Osteocyte (in vitro differentiated cells): ENCODE measurements at places on chromosomes 3 and 15.

DNA sequence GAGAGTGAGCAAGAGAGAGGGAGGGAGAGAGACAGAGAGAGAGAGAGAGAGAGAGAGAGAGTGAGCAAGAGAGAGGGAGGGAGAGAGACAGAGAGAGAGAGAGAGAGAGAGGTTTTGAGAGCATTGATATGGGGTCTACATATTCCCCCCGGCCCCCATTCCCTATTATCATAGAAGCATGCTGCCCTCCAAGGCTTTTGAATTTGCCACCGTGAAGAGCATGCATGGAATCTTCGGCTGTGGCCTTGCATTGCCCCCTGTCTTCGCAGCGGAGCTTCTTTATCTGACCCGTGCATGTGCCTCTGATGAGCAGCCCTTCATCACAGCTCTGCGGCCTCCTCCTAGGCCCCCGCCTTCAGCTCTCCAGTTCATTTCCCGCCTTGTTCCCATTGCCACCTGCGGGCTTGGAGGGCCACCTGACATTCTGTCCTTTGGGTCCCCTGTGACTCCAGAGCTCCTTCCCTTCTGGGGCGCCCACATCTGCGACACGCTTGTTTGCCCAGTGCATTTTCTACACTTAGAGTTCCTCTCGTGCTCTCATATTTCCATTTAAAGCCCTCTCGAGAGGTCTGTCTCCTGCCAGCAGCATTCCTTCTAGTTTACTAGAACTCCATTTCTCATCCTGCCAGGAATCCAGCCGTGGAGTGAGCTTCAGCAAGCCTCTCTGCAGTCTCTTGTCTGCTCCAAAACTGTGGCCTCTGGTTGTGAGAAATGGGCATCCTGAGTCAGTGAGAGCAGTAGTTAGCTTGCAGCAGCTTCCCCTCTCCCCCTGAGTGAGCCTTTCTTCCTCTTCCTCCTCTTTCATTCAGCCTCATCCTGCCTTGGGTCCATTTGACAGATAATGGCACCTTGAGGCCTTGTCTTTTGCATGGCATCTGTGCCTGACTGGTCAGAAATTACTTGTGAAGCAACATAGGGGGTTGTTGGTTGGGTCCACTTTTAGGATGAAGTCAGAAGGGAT is 25.3 kb downstream of the LPP start:
- peaks cover 14% of the 10 kb centered on the region for H3K36me3 ChIP-seq
- H3K27me3 ChIP-seq: no peaks in the 10 kb centered on the region
- H3K4me3 ChIP-seq: no peak overlapping the region
- peak overlapping the region; percentile 71 for H3K27ac ChIP-seq
- H3K4me1 ChIP-seq: peaks cover 42% of the 10 kb centered on the region
- DNase-seq: no peak

DNA sequence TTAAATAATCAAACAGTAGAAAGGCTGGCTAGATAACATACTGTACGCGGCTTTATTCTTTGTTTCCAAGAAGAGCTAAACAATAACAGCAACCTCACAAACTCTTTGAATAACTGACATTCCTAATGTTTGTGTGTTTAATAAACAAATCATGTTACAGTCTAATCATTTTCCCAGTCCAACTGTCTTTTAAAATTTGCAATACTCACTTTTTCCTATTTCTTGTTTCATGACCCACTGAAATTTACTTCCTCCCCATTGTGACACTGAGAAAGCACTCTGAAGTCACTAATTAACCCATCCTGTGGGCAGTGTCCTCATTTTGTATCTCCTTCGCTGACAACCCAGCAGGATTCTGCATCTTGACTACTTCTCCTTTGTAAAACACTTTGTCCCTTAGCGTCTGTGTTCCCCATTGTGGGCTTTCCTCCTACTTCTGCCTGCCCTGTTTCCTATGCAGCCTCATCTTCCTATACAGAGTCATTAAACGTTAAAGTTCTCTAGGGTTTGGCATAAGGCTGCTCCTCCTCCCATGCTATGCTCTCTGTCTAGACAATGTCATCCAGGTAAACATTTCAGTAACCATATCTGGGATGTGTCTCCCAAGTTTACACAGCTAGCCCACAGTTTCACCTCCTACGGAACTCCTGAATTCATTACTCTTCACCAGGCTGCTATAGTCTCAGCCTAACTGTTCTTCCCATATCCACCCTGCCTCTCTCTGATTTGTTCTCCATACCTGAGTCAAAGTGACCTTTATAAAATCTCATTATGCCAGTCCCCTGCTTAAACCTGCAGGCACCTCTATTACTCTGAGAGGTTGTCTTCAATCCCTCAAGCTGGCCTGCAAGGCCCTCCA is 148.9 kb downstream of the GREM1 start:
- H3K36me3 ChIP-seq: no peaks in the 10 kb centered on the region
- DNase-seq: no peak
- no peaks in the 10 kb centered on the region for H3K27me3 ChIP-seq
- H3K27ac ChIP-seq: peak overlapping the region; percentile 65

- H3K4me3 ChIP-seq: no peak overlapping the region
- H3K36me3 ChIP-seq: no peaks in the 10 kb centered on the region
- H3K27ac ChIP-seq: no peak overlapping the region
- DNase-seq: no peak
- no peaks in the 10 kb centered on the region for H3K27me3 ChIP-seq
Measured at GRCh38 chr15:83854321-83854720, 200.4 kb downstream of the ADAMTSL3 start.

- H3K4me3 ChIP-seq: no peak overlapping the region
- peaks cover 9% of the 10 kb centered on the region for H3K4me1 ChIP-seq
- no peaks in the 10 kb centered on the region for H3K36me3 ChIP-seq
- H3K27me3 ChIP-seq: no peaks in the 10 kb centered on the region
- H3K27ac ChIP-seq: peak overlapping the region; percentile 31
Measured at GRCh38 chr3:48119505-48120193, 68.6 kb downstream of the CDC25A start.

- H3K27ac ChIP-seq: no peak overlapping the region
- no peaks in the 10 kb centered on the region for H3K27me3 ChIP-seq
- no peak overlapping the region for H3K4me3 ChIP-seq
- DNase-seq: no peak
Measured at GRCh38 chr3:65479990-65480389, 558.7 kb downstream of the MAGI1 start.

GRCh38 chr15:29699791-29700190 is 122.5 kb downstream of the TJP1 start:
- no peak overlapping the region for H3K27ac ChIP-seq
- no peak overlapping the region for H3K4me3 ChIP-seq
- no peaks in the 10 kb centered on the region for H3K27me3 ChIP-seq

DNA sequence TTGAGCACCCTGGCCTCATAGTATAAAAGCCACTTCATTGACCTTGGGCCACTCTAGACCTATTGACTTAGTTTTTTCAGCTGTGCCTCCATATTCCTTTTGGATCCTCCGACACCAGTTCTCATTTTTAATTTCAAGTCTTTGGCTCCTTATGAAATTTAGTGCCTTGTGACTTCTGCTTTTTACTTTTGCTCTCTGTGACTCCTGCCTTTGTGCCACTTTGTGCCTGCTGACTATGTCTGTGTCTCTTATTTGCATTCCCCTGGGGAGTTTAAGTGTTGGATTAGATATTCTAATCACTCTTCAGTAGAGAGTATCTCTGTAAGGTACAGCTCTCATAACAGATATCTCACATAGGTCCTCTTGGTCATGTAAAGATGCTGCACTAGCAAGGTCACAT is 39.6 kb upstream of the GPR149 start:
- H3K27me3 ChIP-seq: no peaks in the 10 kb centered on the region
- H3K4me1 ChIP-seq: no peaks in the 10 kb centered on the region
- no peak overlapping the region for H3K27ac ChIP-seq
- no peak overlapping the region for H3K4me3 ChIP-seq
- no peak for DNase-seq
- no peaks in the 10 kb centered on the region for H3K36me3 ChIP-seq

GRCh38 chr15:81785181-81785580 is 260.6 kb downstream of the MEX3B start:
- H3K27ac ChIP-seq: no peak overlapping the region
- H3K4me3 ChIP-seq: no peak overlapping the region
- peaks cover 12% of the 10 kb centered on the region for H3K27me3 ChIP-seq
- H3K4me1 ChIP-seq: no peaks in the 10 kb centered on the region

- H3K4me1 ChIP-seq: peaks cover 38% of the 10 kb centered on the region
- peak within 1 kb of the TSS; percentile 99 for H3K27ac ChIP-seq
- H3K27me3 ChIP-seq: no peaks in the 10 kb centered on the region
- peak; percentile 98 for DNase-seq
- peaks cover 24% of the 10 kb centered on the region for H3K36me3 ChIP-seq
Measured at GRCh38 chr3:69051756-69052471, at the start of gene TMF1. Gene TMF1 (minus strand): TSS chr3:69052333. CDS start chr3:69052086, 247 bp downstream.

DNA sequence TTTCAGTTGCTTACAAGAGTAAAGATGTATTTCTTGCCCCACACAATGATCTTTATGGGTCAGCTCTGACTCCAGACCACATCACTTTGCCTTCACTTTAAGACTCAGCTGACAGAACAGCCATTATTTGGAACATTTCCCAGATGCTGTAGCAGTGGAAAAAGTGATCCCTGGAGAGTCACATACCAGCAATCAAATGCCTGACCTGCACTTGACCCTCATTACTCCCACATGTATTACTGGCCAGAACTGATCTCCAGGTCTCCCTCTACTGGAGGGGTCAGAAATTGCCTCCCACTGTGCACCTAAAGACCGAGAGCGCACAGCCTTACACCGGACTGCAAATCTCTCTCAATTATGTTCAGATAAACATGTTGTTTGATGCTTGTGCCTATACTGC is 88.6 kb upstream of the ZNF385D start:
- H3K4me1 ChIP-seq: peaks cover 28% of the 10 kb centered on the region
- DNase-seq: no peak
- H3K4me3 ChIP-seq: no peak overlapping the region
- peak overlapping the region; percentile 44 for H3K27ac ChIP-seq
- H3K27me3 ChIP-seq: peaks cover 10% of the 10 kb centered on the region

DNA sequence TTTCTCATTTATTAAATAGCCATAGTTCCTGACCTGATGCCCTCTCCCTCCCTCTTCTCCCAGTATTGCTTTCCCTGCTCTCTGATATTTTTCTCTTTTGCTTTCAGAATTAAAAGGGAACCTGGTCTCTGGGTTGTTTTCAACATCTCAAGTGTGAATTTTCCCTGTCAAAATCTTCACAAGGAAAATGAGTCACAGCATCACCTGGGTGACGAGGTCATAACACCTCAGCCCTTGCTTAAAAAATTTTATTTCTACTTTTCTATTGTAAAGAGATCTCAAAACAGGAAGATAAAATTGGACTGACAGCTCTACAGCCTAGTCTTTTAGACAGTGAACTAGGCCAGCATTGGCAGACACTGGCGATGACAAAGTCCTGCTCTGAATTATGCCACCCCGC is 40.1 kb downstream of the GAP43 start:
- H3K36me3 ChIP-seq: no peaks in the 10 kb centered on the region
- H3K27ac ChIP-seq: no peak overlapping the region
- DNase-seq: no peak

GRCh38 chr3:113133140-113133539 is 78.2 kb upstream of the BOC start:
- H3K4me3 ChIP-seq: no peak overlapping the region
- DNase-seq: no peak
- H3K27ac ChIP-seq: peak overlapping the region; percentile 12

- H3K36me3 ChIP-seq: peaks cover 5% of the 10 kb centered on the region
- H3K4me3 ChIP-seq: no peak overlapping the region
- H3K4me1 ChIP-seq: peaks cover 4% of the 10 kb centered on the region
- H3K27ac ChIP-seq: no peak overlapping the region
- DNase-seq: no peak
- no peaks in the 10 kb centered on the region for H3K27me3 ChIP-seq
Measured at GRCh38 chr3:187021748-187022402, 91.5 kb downstream of the ST6GAL1 start.

DNA sequence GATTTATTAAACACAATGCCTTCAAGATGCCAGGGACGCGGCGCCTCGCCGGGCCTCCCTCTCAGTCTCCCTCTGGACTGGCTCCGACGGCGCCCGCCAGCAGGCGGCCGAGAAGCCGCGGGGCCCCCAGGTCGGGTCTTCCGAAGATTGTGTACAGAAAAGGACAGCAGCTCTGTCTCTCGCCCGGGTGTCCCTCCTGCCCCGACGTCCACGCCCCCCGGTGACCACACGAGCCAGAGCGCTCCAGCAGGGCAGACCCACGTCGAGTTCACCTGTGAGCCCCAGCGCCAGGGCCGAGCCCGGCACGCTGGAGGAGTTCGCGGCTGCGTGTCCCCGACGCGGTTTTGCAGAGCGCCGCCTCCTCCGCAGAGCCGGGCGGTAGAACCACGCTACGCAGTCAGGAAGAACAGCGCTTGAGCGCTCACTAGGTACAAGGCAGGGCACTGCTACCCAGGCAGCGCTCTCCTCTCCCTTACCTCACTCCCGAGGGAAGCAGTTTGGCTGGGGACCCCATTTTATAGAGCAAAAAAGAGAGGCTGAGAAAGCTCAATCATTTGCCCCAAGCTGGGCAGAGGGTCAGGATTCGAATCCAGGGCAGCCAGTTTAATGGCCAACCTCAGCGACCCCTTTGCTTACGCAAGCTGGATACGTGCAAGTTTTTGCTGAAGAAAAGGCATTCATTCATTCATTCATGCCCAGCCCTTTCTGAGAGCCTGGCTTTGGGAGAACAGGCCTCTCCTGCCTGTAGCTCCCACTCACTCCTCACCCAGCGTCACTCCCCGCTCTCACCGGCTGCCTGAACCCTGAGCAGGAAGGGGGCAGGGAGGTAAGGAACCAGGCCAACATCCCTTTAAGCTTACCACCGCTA is 3.0 kb upstream of the TLE3 start:
- peaks cover 27% of the 10 kb centered on the region for H3K27me3 ChIP-seq
- H3K4me1 ChIP-seq: peaks cover 35% of the 10 kb centered on the region
- no peak for DNase-seq
- H3K27ac ChIP-seq: no peak overlapping the region
- H3K36me3 ChIP-seq: no peaks in the 10 kb centered on the region

GRCh38 chr3:153215966-153216365 is 53.9 kb downstream of the RAP2B start:
- no peak overlapping the region for H3K4me3 ChIP-seq
- no peaks in the 10 kb centered on the region for H3K27me3 ChIP-seq
- H3K27ac ChIP-seq: no peak overlapping the region
- H3K36me3 ChIP-seq: no peaks in the 10 kb centered on the region
- no peak for DNase-seq

- H3K4me3 ChIP-seq: no peak overlapping the region
- peak overlapping the region; percentile 87 for H3K27ac ChIP-seq
- H3K27me3 ChIP-seq: no peaks in the 10 kb centered on the region
- DNase-seq: peak; percentile 85
Measured at GRCh38 chr15:89101302-89102193, 13.3 kb downstream of the ABHD2 start.

DNA sequence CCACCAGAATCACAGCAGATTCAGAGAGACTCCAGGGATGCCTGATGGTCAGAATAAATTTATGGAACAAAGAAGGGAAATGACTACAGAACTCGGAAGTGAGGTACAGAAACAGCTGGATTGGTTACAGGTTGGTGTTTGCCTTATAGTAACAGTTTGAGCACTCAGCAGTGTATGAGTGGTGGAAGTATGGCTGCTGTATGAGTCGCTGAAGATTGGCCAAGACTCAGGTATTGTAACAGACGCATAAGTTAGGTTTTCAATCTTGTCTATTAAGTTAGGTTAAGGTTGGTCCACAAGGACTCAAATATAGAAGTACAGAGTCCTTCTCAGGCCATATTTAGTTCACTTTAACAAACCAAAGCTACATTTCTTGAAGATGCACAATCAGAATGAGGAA is 33.1 kb downstream of the ATP13A5 start:
- H3K4me3 ChIP-seq: no peak overlapping the region
- no peaks in the 10 kb centered on the region for H3K36me3 ChIP-seq
- peaks cover 10% of the 10 kb centered on the region for H3K27me3 ChIP-seq
- no peak for DNase-seq
